Temporal lobe (tissue), 4 donors: ENCODE measurements at places on chromosomes 1 and 21. TPM values are rescaled to one million over a fixed set of nuclear protein-coding genes. Genes with fewer than 3 reads are reported as not detected.

Gene KCNAB2
- 9.1 TPM for total RNA-seq

Gene BRDT
- not detected for total RNA-seq

Gene VWA5B1
- under 0.01 TPM for total RNA-seq

Gene CYP2J2
- 0.49 TPM for total RNA-seq

Gene PLA2G2F
- not detected for total RNA-seq

Gene OR2AK2
- not detected for total RNA-seq

Gene TSPAN2
- 26.8 TPM for total RNA-seq

Gene C1orf35
- 5.4 TPM for total RNA-seq

Gene ACKR1
- total RNA-seq = 2.5 TPM

Gene GSTM2
- total RNA-seq = 25.1 TPM

Gene A3GALT2
- total RNA-seq = not detected

Gene GCSAML
- under 0.01 TPM for total RNA-seq

Gene FCRL6
- 0.25 TPM for total RNA-seq

Gene NBPF3
- total RNA-seq = 12.5 TPM

Gene PRKAA2
- 29.5 TPM for total RNA-seq

Gene GABRD
- 3.7 TPM for total RNA-seq

Gene WNT3A
- not detected for total RNA-seq

Gene AKT3
- 219 TPM for total RNA-seq

Gene ST6GALNAC3
- 11.6 TPM for total RNA-seq

Gene CAMTA1
- 76.7 TPM for total RNA-seq

Gene RASSF5
- 0.98 TPM for total RNA-seq

Gene DESI2
- total RNA-seq = 24.3 TPM

Gene PCSK9
- total RNA-seq = 2.0 TPM

Gene AMY1B
- not detected for total RNA-seq

Gene TSACC
- total RNA-seq = not detected

Gene CTH
- 4.2 TPM for total RNA-seq

Gene CDCA8
- total RNA-seq = 1.2 TPM

Gene CD1B
- not detected for total RNA-seq

Gene EDARADD
- 3.4 TPM for total RNA-seq

Gene RABGAP1L
- 91.5 TPM for total RNA-seq

Gene GPN2
- 9.3 TPM for total RNA-seq

Gene MTF1
- total RNA-seq = 4.2 TPM

Gene HSD11B1
- total RNA-seq = 0.25 TPM

Gene TPTE
- total RNA-seq = not detected

Gene APH1A
- total RNA-seq = 44.0 TPM

Gene LRRC39
- total RNA-seq = 4.4 TPM

Gene NHLH2
- total RNA-seq = 0.74 TPM

Gene KIF21B
- 178 TPM for total RNA-seq

Gene ATP1A4
- total RNA-seq = under 0.01 TPM

Gene MAP3K6
- total RNA-seq = 1.5 TPM

Gene OLFM3
- 24.3 TPM for total RNA-seq

Gene ANKRD65
- total RNA-seq = 0.49 TPM

Gene MYBPH
- not detected for total RNA-seq

Gene ZZZ3
- 94.9 TPM for total RNA-seq
